Choroid plexus epithelial cell (primary cell): ENCODE measurements at places on chromosomes 2 and 18.

- no peak for DNase-seq
These were observed 3.6 kb upstream of the RAB31 start for GRCh38 chr18:9704233-9705118.

DNA sequence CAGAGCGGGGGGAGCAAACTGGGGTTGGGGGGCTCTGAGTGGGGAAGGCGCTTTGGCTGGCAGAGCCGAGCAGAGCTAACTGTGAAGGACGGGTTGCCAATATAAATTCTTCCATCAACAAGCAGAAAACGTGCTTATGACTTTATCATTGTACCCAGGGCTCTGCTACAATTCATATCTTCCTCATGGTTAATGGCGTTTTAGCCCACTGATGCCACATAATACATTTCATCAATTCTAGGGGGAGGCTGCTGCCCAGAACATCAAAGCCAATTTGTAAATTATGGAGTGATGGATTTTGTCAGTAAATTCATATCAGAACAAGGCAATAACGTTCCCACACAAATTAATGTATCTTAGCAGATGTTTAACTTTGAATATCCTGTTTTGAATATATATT lies 175.5 kb upstream of the RAB12 start:
- no peak for DNase-seq

- no peak for DNase-seq
These were observed 1162.0 kb upstream of the SLC39A10 start for GRCh38 chr2:194495046-194495445.

GRCh38 chr18:13181765-13182164 lies 36.8 kb upstream of the LDLRAD4 start:
- no peak for DNase-seq

- DNase-seq = no peak
These were observed 256.7 kb upstream of the TNP1 start for GRCh38 chr2:217116610-217117009.

DNA sequence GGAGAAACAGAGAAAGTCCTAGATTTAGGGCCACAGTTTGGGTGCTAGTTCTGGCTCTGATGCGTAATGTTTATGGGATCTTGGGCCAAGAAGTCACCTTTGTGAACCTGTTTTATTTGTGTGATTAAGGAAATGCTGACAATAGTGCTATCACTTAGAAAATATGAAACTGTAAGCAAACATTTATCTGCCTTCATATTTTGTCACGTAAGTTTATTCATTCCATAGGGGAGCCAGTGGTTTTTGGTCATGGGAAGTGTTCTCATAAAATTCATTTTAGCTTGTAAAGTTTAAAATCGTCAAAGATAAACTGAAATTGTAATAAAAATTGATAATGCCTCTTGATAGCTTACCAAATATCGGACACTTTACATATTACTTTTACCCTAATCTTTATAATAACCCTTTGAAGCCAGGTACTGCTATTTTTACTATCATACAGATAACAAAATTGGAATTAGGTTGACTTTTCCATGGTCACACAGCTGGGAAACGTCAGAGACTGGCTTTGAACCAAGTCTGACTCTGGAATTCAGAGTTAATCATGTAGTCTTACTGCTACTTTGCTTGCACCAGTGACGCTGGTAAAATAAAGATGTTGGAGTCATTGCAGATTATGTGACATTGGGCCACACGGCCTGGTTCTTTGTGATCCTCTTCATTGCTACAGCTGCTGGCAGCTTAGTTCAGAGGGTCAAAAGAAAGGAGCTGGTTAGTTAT lies 99.7 kb downstream of the ICA1L start:
- no peak for DNase-seq

GRCh38 chr2:228594012-228594411 lies 412.5 kb upstream of the SPHKAP start:
- no peak for DNase-seq

DNA sequence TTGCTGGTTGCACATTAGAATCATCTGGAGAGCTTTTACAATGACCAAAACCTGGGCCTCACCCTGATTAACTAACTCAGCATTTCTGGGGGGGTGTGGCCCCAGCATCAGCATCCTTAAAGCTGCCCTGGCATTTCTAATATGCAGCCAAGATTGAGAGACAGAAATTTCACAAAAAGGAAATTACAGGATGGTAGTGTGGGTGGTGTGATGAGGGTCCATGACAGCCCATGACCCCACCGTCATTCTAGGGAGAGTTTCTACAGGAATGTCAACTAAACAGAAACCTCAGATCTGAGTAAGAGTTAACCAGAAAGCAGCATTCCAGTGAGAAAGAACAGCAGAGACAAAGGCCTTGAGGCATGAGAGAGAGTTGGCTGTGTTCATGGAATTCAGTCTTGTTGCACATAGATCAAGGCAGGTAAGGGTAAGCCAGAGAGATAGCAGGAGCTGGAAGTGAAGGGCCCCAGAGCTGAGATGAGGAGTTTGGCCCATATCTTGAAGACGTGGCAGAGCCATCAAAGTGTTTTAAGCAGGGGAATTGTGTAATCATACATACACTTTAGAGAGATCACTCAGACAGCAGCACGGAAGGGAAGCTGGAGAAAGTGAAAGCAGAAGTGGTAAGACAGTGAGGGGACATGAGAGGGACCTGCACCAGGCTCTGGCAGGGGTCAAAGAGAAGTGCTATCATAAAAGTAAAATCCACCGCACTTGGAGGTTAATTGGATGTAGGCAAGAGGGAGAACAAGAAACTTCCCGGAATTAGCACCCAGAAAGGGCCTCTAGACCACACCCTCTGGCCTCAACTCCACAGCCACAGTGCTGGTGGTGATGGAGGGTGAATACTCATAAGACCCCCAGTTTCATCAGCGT lies 7.8 kb upstream of the TRABD2A start:
- DNase-seq = peak; percentile 82

GRCh38 chr2:41902897-41903296 lies 144.9 kb upstream of the PKDCC start:
- no peak for DNase-seq

DNA sequence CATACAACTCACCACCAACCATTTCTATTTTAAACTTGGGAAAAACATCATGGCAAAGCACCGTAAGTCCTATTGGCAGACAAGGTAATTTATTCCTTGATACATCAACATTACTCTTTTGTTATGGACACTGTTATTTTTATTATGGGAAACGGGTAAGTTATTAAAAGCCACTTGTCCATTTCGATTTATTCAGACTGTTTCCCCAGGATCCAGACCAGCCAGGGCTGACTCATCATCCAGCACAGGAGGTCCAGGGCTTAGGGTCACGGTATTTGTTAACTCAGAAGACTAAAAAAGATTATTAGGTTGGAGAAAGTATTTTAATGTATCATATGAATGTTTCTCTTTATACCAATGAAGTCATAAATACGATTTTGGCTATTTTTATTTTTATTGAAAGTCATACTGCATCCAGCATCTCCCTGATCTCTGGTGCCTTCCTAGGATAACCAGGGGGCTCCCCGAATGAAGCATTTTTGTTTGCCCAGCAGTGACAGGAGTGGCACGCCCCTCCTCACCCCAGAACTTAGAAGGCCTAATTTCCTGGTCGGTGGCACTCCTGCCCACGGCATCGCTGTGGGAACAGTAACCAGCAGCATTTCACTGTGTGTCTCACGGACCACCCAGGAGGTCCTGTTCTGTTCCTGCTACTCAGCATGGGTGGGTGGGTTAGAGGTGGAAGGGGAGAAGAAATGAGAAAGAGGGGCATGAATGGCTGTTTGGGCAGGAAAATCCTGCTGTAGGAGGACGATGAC lies 446.1 kb downstream of the EIPR1 start:
- DNase-seq = peak; percentile 2

GRCh38 chr2:42438685-42439084 lies 55.1 kb downstream of the KCNG3 start:
- no peak for DNase-seq

- no peak for DNase-seq
These were observed 11.0 kb upstream of the EPG5 start for GRCh38 chr18:45978084-45978483.

DNA sequence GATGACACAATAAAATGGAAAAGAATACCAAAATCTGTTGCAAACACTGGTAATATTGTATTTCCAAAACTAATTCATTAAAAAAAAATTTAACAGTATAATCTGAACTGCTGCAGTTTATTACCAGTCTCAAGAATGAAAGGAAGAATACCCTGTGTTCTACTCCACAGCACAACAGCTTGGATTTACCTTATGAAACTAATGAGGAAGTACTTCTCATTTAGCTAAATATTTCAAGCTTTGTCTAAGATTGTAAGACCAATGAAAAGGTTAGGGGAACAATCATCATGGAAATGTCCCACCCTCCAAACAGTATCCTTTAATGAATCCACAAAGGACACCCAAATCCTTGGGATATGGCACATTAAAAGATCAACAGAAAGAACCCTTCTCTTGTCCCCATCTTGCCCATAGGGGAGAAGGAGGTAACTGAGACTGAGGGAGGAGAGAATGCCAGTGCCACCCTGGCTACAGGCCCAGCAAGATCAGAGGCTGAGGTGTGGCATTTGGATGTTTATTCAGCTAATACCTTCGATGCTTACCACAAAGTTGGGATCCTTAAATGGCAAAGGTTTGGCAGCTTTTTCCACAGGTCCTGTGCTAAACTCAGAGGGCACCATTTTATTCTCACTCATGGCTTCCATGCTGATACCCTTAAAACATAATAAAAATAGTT lies 17.7 kb downstream of the INO80C start:
- no peak for DNase-seq

DNA sequence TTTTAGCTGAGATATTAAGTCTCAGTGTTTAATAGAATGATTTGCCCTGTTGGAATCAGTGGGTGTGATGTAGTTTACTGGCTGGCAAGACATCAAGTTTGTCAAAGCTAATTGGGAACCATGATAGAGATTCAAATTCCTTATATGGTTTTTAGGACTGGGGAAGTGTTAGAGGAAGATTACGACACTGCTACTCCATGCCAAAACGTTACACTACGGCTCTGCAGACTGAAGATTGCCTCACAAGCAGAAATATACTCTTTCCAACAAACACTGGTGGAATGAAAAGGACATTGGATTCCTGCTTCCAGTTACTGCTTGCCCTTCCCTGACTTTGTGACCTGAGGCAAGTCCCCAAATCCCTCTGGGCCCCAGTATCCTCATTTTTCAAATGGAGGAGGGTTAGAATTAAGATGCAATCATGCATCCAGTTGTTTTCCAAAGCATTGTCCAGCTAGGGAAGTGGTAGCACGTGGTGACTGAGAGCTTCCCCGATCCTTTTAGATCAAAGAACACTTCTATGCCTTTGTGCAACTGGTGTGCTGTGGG lies 147.6 kb downstream of the CDC42EP3 start:
- peak; percentile 89 for DNase-seq

GRCh38 chr2:226978300-226978699 lies 142.4 kb downstream of the RHBDD1 start:
- no peak for DNase-seq

GRCh38 chr2:25655316-25655715 lies 18.1 kb downstream of the DTNB start:
- DNase-seq = no peak
